Activated T-cell treated with anti-CD3 and anti-CD28 coated beads, Interleukin-2, amount 50 U/mL, for 72 hours (primary cell): ENCODE measurements at places on chromosomes 6 and 20.

GRCh38 chr20:47727909-47728361, 57.3 kb downstream of the SULF2 start:
- DNase-seq: no peak
- peaks cover 28% of the 10 kb centered on the region for H3K4me1 ChIP-seq
- peak overlapping the region; percentile 78 for H3K4me3 ChIP-seq

- H3K4me1 ChIP-seq: no peaks in the 10 kb centered on the region
- H3K27me3 ChIP-seq: peaks cover 32% of the 10 kb centered on the region
- H3K36me3 ChIP-seq: no peaks in the 10 kb centered on the region
- H3K27ac ChIP-seq: no peak overlapping the region
- DNase-seq: no peak
Measured at GRCh38 chr6:160417146-160417545, 69.0 kb downstream of the SLC22A3 start.

DNA sequence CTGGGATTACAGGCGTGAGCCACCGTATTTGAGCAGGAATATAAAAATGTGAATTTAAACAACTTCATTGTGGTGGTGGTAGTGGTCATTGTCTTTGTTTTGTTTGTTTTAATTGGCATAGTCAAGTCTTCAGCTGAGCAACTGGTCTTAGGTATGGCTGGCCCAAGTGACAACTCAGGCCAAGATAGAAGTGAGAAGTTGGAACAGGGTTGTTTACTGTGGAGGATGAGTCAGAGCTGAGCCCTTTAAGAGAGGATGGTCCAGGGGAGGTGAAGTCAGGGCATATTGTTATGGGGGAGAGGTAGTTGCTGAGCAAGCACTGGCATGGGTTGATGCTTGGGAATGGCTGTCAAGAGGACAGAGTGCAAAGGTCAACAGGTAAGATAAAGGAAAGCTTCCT, 308.2 kb downstream of the FARS2 start:
- no peak for DNase-seq
- H3K4me3 ChIP-seq: no peak overlapping the region
- H3K27ac ChIP-seq: no peak overlapping the region
- peaks cover 7% of the 10 kb centered on the region for H3K36me3 ChIP-seq

DNA sequence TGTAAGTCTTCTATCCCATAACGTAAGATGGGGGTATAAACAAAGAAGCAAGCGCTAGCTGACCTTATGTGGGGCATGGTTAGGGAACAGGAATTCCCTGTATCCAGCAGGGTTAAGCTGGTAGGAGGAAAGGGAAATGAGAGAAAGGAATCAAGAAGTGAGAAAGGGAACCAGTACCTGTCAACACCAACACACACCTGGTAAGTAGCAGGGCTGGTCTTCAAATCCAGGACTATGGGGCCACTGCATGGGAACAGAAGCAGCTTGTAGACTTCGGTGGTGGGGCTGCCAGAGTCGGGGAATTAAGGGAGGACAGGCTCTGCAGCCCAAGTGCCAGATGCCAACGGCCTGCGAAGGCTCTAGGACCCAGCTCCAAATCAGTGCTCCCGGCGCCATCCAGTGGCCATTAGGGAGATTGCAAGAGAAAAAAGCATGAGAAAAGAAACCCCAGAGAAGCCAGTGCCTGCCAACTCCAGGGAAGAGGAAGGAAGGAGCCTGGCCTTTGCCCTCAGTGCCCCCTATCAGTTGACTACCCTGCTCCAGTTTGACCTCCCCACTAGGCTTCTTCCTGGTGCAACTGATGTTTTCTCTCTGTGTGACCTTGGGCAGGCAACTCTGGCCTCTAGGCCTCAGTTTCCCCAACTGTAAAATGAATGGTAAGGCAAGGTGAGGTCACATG, 15.8 kb upstream of the RBPJL start:
- H3K36me3 ChIP-seq: no peaks in the 10 kb centered on the region
- H3K4me1 ChIP-seq: peaks cover 5% of the 10 kb centered on the region
- DNase-seq: peak; percentile 79
- peaks cover 53% of the 10 kb centered on the region for H3K27me3 ChIP-seq

DNA sequence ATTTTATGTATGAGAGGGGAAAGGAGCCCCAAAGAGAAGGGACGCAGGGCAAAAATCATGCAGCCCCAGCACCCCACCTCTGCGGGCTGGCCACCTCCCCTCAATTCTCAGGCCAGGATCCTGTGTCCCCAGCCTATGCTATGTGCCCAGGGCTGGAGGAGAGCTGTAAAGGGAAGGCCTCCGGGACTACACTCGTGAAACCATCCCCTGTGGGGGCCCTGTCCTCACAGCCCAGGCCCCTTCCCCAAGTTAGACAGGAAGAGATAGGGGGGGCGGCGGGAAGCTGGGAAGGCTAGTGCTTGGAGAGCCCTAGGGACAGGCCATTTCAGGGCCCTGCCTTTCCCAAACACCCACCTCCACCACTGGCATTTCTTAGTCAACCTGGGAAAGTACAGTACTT, 1.4 kb upstream of the COL11A2 start:
- H3K4me3 ChIP-seq: peak overlapping the region; percentile 57
- no peak overlapping the region for H3K27ac ChIP-seq
- H3K36me3 ChIP-seq: peaks cover 5% of the 10 kb centered on the region
- DNase-seq: no peak

- H3K4me3 ChIP-seq: peak overlapping the region; percentile 52
- H3K36me3 ChIP-seq: peaks cover 5% of the 10 kb centered on the region
- H3K4me1 ChIP-seq: peaks cover 26% of the 10 kb centered on the region
- DNase-seq: no peak
- H3K27me3 ChIP-seq: no peaks in the 10 kb centered on the region
Measured at GRCh38 chr6:158244373-158244772, 67.9 kb upstream of the TULP4 start.

- no peak overlapping the region for H3K4me3 ChIP-seq
- no peak for DNase-seq
- no peaks in the 10 kb centered on the region for H3K4me1 ChIP-seq
Measured at GRCh38 chr6:98526465-98526864, 307.9 kb upstream of the POU3F2 start.

- no peaks in the 10 kb centered on the region for H3K27me3 ChIP-seq
- DNase-seq: no peak
- peaks cover 6% of the 10 kb centered on the region for H3K36me3 ChIP-seq
- H3K4me1 ChIP-seq: peaks cover 30% of the 10 kb centered on the region
- H3K27ac ChIP-seq: no peak overlapping the region
- no peak overlapping the region for H3K4me3 ChIP-seq
Measured at GRCh38 chr6:139030228-139030963, 1.9 kb downstream of the ABRACL start.

GRCh38 chr6:89487864-89488263, 54.9 kb downstream of the ANKRD6 start:
- no peak for DNase-seq
- no peaks in the 10 kb centered on the region for H3K36me3 ChIP-seq
- H3K4me1 ChIP-seq: no peaks in the 10 kb centered on the region
- no peak overlapping the region for H3K4me3 ChIP-seq
- H3K27me3 ChIP-seq: no peaks in the 10 kb centered on the region
- H3K27ac ChIP-seq: no peak overlapping the region

GRCh38 chr6:148650941-148651505, 95.8 kb upstream of the UST start:
- no peak overlapping the region for H3K27ac ChIP-seq
- no peaks in the 10 kb centered on the region for H3K4me1 ChIP-seq
- no peak overlapping the region for H3K4me3 ChIP-seq
- H3K27me3 ChIP-seq: peaks cover 18% of the 10 kb centered on the region

DNA sequence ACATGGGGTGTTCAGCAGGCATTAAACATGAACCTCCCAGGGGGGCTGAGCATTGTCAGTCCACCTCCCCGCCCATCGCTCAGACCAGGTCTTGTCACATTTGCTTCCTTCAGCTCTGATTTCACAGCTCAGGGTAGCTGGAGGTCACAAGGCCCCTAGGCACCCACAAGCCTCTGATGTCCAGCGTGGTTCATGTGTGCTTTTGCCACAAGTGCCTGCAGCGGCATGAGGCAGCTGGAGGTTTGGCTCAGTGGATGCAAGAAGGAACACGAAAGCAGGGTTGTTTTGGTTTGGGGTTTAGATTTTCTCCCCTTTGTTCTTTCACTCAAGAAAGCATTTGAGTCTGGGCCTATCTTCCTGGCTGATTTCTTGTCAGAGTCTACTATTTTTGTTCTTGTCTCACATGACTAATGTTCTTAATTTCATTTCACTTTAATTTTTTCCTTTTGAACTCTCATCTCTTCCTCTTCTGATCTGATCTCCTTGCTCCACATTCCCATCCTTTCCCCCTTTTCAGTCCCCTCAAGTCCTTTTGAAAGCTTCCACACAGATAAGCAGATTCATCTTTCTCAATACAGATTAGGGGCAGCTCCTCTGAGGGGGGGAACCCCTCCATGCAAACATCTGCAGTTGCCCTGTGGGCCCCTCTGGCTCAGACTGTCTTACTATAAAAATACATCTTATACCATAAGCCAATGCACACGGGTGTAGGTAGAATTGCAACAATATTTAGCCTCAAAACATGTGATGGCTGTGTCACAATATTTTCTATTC, 68.1 kb upstream of the CEP85L start:
- H3K27ac ChIP-seq: peak overlapping the region; percentile 90
- no peaks in the 10 kb centered on the region for H3K36me3 ChIP-seq

DNA sequence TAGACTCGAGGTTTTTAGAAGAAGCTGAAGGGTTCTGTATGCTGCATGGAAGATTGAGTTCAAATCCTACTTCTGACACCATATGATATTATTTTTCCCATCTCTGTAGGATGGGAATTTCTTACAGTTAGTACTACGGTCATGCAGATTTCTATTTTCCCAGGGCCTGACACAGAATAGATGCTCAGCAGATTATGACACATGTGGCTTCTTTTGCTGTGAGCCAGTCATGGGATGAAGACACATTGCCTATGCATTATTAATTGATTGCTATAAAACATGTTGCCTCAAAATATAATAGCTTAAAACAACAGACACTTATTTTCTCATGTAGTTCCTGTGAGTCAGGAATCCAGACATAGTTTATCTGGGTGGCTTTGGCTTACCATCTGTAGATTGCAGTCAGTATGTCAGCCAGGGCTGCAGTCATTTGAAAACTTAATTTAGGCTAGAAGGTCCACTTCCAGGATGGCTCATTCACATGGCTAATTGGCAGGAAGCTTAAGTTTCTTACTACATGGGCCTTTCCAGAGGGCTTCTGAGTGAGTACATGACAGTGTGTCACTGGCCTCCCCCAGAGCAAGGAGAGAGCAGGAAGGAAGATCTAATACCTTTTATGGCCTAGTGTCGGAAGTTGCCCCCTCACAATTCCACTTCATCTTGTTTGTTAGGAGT, 29.5 kb downstream of the TOP1 start:
- no peaks in the 10 kb centered on the region for H3K27me3 ChIP-seq
- peaks cover 49% of the 10 kb centered on the region for H3K4me1 ChIP-seq
- H3K4me3 ChIP-seq: no peak overlapping the region
- peaks cover 23% of the 10 kb centered on the region for H3K36me3 ChIP-seq
- no peak for DNase-seq

DNA sequence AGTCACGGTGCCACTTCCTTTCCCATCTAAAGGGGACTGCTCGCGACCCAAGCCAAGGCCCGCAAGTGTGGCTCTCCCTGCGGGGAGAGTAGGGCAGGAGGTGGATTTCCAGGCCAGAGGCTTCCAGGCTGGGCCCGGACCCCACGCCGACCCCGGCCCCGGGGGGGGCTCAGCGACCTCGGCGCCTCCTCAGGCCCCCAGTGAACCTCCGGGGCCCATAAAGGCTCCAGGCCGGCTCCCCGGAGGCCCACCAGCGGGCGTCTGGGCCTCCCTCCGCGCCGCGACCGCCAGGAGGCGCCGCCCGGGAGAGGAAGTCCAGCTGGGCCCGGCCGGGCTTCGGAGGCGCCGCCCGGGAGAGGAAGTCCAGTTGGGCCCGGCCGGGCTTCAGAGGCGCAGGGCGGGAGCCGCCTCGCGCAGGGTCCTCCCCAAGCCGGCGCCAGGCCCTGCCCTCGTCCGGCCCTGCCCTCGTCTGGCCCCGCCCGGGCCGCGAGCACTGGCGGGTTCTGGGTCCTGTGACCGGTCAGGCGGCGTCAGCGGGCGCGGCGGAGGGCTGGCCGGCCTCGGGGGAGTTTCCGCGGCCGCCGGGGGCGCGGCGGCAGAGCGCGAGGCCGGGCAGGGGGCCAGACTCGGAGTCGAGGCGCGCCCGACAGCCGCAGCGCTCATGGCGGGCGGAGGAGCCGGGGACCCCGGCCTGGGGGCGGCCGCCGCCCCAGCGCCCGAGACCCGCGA, at the start of gene RAB32:
Gene RAB32 (plus strand): TSS at position 623 of the 729 bp plus-strand sequence. CDS start 39 bp downstream, at position 662.
- no peak within 1 kb of the TSS for H3K27ac ChIP-seq
- H3K36me3 ChIP-seq: no peaks in the 10 kb centered on the region
- peak; percentile 48 for DNase-seq
- peaks cover 11% of the 10 kb centered on the region for H3K4me1 ChIP-seq
- H3K4me3 ChIP-seq: peak within 1 kb of the TSS; percentile 91

DNA sequence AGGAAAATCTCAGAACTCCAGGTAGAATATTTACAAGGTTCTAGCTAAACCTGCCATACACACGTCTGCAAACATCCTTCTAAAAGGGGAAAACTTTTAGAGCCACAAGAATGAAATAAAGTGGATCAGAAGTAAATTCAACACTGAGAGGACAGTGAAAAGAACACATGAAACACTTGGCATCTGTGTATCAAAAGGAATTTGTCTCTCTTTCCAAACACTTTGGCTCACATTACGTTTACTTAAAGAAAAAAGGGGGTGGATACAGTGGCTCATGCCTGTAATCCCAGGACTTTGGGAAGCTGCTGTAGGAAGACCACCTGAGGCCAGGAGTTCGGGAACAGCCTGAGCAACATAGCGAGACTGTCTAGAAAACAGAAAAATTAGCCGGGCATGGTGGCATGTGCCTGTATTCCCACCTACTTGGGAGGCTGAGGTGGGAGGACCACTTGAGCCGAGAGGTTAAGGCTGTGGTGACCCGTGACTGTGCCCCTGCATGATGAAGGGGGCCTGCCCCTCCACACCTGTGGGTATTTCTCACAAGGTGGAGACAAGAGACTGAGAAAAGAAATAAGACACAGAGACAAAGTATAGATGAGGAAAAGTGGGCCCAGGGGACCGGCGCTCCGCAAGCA, 35.4 kb downstream of the NINL start:
- DNase-seq: no peak
- no peaks in the 10 kb centered on the region for H3K36me3 ChIP-seq
- H3K4me3 ChIP-seq: no peak overlapping the region
- H3K27me3 ChIP-seq: no peaks in the 10 kb centered on the region
- no peak overlapping the region for H3K27ac ChIP-seq

DNA sequence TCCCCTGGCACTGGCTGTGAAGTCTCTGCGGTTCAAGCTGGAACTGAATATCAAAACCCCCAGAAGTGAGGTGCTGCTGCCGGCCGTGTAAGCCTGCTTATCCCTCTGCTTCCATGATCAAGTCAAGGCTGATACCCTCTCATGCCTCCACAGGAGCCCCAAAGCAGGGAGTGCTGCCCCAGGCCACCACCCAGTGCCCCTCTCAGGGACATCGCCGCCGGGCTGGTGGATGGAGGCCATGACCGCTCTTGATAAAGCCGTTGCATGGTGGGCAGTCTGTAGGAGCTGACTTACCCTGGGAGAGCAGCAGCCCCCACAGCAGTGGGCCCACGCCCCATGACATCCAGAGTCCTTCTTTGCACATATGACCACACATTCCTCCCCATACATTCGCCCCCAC, 162.0 kb upstream of the CST7 start:
- H3K27me3 ChIP-seq: peaks cover 10% of the 10 kb centered on the region
- H3K36me3 ChIP-seq: no peaks in the 10 kb centered on the region
- H3K27ac ChIP-seq: no peak overlapping the region
